NCI-H2081 treated with DMSO at 0.1 percent for 48 hours (cell line): ENCODE measurements at places on chromosomes 6 and 20.
A peak's percentile ranks its signal among the peaks of the same experiment; 100 is the strongest.

- no peak for DNase-seq
These were observed 320.7 kb upstream of the JARID2 start for GRCh38 chr6:14925025-14925698.

- peak; percentile 83 for DNase-seq
These were observed 118.8 kb downstream of the RALGAPA2 start for GRCh38 chr20:20593447-20594170.

DNA sequence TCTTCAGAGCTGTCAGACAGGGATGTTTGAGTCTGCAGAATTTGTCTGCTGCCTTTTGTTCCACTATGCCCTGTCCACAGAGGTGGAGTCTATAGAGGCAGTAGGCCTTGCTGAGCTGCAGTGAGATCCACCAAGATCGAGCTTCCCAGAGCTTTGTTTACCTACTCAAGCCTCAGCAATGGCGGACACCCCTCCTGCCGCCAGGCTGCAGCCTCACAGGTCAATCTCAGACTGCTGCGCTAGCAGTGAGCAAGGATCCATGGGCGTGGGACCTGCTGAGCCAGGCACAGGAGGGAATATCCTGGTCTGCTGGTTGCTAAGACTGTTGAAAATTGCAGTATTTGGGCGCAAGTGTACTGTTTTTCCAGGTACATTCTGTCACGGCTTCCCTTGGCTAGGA, 28.4 kb upstream of the RAB32 start:
- DNase-seq = no peak

- DNase-seq = no peak
These were observed 26.3 kb downstream of the FAM110A start for GRCh38 chr20:859751-860231.

GRCh38 chr6:38552121-38552520, 87.6 kb downstream of the BTBD9 start:
- no peak for DNase-seq
